ENCODE measurements at places on chromosomes 5 and 9. TPM values are rescaled to one million over a fixed set of nuclear protein-coding genes. Genes with fewer than 3 reads are reported as not detected.
A peak's percentile ranks its signal among the peaks of the same experiment; 100 is the strongest.

DNA sequence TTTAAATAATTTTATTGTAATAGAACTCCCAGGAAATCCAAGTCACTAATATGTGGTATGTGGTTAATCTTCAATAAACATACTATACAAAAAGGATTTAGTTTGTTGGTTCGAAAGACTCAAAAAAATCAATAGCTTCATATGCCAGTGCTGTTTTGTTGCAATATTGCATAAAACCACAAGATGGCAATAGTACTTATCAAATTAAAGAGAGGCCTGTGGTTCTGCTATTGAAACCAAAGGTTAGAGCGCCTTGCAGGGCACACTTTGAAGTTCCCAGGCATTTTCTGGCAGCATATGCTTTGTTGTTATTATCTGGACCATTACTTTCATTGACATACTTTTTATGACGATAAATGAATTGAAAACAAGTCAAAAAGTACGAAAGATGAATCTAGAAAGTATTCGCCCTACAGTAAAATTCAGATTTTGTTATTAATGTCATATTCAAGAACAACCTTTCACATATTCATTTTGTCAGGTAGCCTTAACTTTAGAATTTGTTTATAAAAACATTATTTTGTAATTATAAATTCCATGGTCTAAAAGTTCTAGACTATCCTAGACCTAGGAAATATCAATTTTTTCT is 316.3 kb downstream of the MCTP1 start:
- no peak for DNase-seq

The CDC20B gene
- 0.20 TPM for total RNA-seq

DNA sequence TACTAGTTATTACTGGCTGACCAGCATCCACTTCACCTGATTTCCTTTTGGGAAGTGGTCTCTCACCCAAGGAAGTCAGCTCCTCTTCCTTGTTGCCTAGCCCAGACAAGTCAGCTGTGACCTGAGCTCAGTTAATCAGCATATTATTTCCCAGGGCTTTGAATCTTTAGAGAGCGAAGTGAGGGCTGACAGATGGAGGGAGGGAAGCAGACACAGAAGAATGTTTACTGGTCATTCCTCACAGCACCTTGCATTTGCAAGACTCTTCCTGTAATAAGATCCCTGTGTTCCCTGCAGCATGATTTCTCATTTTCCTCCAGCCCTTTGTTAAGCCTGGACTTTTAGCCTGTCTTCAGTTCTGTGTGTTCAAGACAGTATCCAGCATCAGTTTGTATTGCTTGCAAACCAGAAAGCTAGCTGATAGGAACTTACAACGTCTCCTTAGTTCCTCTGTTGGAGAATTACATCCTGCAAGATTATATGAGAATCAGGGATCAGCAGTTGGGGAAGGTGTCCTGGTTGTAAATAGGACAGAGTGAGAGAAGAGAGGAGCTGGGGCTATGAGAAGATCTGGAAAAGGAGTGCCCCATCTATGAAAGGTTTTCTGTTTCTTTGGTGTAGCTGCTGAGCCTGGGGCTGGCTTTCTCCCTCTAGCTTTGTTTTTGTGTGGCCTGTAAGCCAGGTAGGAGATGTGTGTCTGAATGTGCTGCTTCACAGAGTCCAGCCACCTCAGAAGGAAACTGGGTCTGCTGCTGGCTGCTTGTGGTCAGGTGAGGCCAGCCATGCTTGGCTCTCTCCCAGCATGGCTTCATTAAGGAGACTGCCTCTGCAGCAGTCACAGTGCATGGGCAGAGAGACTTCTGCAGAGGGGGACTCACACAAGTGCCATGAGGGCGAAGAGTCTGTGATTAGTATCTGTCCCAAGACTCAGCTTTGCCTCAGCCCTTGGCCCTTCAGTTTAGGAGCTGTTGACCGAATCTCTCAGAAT is 50.3 kb downstream of the MAN2A1 start:
- DNase-seq: no peak

DNA sequence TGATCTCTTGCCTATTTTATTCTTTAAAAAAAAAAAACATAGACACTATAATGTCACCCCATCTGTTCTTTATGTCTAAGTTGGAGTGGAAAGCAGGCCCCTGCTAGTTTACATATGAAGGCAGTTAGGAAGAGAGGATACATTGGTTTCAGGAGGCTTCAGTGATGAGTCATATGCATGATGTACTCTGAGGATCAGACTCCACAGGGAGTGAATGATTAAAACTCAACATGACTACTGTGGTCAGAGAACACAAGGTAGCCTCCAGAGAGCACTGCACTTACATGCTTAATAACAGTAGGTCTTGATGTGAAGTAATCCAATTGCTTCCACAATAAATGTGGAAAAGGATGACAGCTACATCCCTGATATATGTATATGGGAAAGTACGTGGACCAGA is 22.7 kb upstream of the FSTL4 start:
- DNase-seq: no peak

- no peak for DNase-seq
Observed at GRCh38 chr9:6880626-6881025, 122.9 kb downstream of the KDM4C start.

DNA sequence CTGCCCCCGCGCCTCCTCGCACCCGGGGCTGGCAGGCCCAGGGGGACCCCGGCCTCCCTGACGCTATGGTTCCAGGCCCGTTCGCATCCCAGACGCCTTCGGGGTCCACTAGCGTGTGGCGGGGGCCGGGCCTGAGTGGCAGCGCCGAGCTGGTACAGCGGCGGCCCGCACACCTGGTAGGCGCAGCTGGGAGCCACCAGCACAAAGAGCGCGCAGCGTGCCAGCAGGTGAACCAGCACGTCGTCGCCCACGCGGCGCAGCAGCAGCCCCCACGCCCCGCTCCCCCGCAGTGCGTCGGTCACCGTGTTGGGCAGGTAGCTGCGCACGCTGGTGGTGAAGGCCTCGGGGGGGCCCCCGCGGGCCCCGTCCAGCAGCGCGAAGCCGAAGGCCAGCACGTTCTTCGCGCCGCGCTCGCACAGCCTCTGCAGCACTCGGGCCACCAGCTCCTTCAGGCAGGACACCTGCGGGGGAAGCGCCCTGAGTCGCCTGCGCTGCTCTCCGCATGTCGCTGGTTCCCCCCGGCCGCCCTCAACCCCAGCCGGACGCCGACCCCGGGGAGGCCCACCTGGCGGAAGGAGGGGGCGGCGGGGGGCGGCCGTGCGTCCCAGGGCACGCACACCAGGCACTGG is 548 bp downstream of the TERT start:
- DNase-seq: no peak

DNA sequence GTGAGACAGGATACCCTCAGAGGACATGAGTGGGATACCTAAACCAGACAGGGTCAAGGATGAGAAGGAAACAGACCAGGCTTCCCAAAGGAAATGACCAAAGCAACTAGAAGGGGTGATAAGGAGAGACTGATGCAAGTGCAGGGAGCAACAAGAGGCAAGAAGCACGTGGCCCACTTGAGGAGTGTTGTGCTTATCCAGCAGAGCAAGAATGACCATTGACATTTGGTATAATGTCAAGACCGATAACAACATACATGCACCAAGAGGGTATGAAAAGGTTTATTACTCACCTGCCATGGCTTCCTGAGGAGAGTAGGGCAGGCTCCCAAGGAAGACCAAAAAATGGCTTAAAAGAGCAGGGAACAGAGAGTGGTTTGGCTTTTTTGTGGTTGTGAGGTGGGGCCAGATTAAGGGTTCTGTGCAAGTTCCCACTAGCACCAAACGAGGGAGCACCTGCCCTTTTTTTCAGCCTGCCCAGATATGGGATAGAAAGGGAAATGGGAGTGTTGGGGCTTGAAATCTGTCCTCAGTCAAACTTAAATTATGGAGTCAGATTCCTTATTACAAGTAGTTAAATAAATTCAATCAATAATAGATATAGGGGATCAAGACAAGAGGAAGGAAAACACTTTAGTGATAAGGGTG is 513.6 kb downstream of the RASEF start:
- DNase-seq: no peak

The UAP1L1 gene
- 10.5 TPM for total RNA-seq

DNA sequence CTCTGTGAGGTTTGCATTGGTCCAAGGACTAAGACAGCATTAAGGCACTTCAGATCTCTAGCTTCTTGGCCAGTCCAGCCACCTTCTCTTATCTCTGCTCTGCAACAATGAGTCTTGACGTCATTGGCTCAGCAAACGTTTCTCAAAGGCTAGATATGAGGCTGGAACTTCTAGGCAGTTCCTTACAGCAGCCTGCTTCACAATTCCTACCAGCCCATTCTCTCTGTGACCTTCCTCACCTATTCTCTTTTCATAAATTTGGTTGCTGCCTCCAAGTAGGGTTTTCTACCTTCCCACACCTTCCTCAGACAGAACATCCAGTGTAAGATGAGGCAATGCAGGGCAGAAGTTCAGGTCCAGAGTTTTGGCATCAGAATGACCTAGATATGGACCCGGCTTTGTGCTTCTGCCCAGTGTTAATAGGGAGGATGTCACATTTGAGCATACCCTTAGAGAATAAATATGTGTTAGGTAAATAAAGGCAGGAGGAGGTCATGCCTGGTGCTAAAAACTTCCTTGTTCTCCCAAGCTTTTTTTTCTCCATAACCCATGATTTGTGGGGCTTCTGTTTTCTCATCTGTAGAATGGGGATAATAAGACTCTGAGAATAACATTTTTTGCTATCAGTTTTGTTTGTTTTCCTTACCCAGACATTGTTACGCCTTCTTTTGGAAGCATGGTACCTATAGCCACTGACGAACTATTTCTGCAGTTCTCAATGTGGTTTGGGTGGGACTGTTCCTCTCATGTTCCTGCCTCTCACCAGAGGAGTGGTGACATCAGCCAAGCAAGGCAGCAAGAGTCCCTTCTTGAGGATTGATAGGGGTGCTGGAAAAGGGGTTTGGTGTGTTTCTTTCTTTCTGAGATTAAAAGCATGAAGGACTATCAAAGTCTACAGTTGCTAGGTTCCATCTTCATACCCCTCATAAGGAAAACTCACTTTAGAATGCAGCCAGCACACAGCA is 220.6 kb upstream of the TRIM32 start:
- DNase-seq: no peak

GRCh38 chr5:177429248-177430040 is 3.0 kb downstream of the GRK6 start:
- peak; percentile 44 for DNase-seq

The NME5 gene
- 17.0 TPM for total RNA-seq

DNA sequence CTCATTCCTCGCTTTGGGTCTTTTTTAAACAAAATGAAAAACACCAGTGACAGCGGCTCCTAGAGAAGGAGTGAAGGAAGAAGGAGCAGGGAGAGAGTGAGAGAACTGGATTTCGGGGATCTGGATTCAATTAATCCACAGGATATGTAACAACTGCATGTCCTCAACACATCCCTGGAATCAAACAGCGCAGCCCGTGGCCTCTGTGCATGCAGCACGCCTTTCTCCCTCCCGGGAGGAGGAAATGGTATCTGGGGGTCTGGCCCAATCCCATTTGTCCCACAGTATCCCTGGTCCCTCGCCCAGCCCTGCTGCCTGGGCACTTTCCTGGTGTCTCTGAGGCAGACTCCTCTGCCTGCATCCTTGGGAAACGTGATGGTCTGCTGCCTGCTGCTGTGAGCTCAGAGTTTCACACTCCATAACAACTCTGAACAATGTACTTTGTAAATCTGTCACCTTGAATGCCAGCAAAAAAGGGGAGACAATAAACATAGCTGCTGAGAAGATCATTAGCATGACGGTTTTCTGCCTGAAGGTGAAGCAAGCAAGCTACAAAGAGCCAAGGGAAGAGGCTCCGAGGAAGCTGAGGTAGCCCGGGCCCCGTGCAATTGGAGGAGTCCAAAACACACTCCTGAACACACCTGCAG is 56.1 kb downstream of the PTCH1 start:
- DNase-seq: no peak

GRCh38 chr5:87400305-87400899 is 12.3 kb downstream of the CCNH start:
- DNase-seq: no peak

DNA sequence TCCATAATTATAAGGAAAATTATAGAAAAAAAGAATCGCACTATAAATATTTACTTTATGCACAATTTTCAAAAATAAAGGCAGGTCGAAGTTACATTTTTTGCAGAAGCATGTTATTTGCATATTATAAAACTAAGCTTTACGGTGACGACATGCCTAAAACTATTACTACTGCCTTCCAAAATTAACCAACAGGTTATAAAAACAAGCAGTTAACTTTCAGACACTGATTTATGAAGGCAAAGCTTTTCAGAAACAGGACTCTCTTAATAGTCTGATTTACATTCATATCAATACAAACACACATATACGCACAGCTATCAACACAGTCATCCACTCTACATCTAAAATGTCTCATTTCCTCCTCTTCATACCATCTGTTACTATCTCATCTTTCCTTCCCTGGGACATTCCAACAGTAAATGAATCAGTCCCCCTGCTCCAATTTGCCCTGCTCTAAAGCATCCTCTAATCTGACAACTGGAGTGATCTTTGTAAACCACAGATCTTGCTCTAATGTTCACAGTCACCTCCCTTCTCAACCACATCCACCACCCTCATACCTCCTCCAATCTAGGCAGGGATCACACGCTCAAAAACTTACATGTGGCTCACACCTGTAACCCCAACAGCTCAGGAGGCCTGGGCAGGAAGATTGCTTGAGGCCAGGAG is 21.6 kb downstream of the FBXW11 start:
- no peak for DNase-seq

The PCDHB9 gene
- 2.1 TPM for total RNA-seq

GRCh38 chr5:9245071-9245470 is 300.8 kb downstream of the SEMA5A start:
- DNase-seq: no peak

The OR5C1 gene
- total RNA-seq: not detected

The SLC36A2 gene
- 0.14 TPM for total RNA-seq

GRCh38 chr5:122909470-122910100 is 64.2 kb downstream of the SNX24 start:
- DNase-seq: no peak

The FAM200C gene
- 5.4 TPM for total RNA-seq

The TLX3 gene
- not detected for total RNA-seq
